ENCODE measurements at places on chromosomes 3 and 15. TPM values are rescaled to one million over a fixed set of nuclear protein-coding genes. Genes with fewer than 3 reads are reported as not detected.

The SOX14 gene
- total RNA-seq: not detected

The ITPR1 gene
- total RNA-seq: 30.4 TPM

The PAQR5 gene
- 7.2 TPM for total RNA-seq

The TP53BP1 gene
- 62.9 TPM for total RNA-seq

The MRPS22 gene
- 45.5 TPM for total RNA-seq

The IL5RA gene
- total RNA-seq: 0.79 TPM

DNA sequence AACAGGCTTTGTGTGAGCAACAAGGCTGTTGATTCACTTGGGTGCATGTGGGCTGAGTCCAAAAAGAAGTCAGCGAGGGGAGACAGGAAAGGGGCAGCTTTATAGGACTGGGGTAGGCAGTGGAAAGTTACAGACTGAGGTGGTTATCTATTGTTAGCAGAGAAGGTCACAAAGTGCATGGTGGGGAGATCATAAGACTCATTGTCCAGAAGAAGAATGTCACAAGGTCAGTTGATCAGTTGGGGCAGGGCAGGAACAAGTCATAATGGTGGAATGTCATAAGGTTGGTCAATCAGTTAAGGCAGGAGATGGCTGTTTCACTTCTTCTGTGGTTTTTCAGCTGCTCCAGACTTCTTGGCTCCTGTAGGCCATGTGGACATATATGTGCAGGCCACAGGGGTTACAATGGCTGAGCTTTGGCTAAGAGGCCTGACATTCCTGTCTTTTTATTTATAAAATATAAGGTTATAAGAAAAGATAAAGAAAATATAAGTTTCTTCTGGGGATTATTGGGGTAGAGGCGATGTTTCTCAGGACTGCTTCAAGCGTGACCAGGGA, 69.5 kb upstream of the SNTN start:
- no peak for DNase-seq

GRCh38 chr15:36803773-36804172, 224.3 kb downstream of the CDIN1 start:
- DNase-seq: no peak

DNA sequence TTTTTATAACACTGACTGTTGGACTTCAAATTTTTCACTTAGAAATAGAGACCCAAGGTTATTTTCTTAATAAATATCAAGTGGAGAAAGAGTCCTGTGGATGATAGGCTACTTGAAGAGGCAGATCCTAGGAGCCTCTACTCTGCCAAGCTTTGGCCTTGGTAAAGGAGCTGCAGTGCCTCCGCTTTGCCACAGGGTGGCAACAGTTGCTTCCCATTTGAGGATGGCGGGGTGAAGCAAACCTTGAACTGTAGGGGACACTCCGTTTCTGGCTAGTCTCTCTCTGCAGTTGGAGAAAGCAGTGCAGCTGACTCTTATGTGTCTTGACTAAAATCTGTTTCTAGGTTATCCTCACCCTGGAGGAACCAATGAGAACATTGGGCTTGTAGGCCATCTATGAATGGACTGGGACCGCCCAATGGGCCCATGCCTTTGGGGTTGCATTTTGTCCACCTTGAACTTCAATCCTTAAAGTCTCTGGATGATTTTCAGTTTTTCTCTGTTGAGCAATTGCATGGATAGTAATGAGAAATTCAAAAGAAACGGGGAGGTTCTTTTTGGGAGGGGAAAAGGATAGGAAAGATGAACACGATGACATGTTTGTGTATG, 9.8 kb downstream of the SCG5 start:
- no peak for DNase-seq

- no peak for DNase-seq
Observed at GRCh38 chr3:195062866-195063540, 208.0 kb downstream of the XXYLT1 start.

DNA sequence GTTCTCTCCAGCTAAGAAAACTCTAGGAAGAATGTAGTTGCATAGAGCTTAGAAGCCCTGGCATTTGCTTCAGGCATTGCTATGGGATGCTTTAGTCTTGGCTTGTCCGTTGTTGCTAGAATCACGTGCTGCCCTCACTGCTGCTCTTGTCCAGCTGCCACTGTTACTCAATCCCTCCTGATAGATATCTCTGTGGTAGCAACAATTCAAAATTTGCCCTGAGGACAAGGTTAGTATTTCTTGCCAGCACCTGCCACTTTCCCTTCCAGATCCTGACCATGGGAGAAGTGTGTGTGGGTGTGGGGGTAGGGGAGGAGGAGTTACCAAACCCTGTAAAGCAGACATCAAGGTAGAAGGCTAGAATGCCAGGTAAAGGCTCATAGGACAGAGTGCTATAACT, 113.8 kb downstream of the PPM1L start:
- DNase-seq: no peak

DNA sequence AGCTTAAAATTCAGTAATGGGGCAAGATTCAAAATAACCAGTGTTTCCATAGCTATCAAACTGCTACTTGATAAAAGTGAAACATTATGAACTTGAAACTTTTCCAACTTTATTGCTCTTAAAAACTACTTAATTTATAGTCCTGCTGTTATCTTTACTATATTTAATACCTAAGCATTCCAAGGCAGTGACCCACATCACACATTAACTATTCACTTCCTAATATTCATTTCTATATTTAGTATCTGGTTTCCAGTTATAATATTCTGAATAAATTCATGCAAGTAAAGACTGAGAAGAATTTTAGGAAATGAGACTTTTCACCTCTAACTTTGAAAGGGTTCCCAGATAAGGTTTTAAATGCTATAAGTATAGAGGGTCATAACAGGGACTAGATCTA, 64.9 kb downstream of the UACA start:
- no peak for DNase-seq
